Stimulated activated CD8-positive, alpha-beta memory T cell treated with anti-CD3 and anti-CD28 coated beads, Interleukin-12 subunit alpha, Interleukin-12 subunit beta, amount 100 ng/mL, for 4 hours (primary cell): ENCODE measurements at places on chromosomes 2 and 18.

DNA sequence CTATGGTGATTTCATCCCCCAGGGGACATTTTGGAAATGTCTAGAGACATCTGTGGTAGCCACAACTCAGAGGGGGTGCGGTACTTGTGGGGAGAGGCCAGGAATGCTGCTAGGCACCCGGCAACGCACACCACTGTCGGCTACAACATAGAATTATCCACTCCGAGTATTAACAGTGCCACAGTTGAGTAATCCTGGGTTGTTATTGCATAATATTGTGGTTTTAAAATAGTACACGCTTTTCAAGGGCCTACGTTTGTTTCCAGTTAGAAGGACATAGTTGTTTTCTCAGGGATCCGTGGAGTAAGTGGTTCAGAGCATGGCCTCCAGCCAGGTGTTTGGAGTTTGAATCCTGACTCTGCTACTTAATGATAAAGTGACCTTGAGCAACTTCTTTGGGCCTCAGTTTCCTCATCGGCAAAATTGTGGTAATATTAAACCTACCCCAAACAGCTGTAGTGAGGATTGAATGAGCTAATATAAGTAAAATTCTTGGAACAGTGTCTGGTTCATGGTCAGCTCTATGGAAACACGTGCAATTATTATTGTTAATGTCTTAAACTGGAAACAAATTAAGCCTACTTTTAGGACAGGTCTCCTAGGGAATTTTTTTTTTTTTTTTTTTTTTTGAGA, 24.5 kb downstream of the CYP27A1 start:
- no peak for DNase-seq

DNA sequence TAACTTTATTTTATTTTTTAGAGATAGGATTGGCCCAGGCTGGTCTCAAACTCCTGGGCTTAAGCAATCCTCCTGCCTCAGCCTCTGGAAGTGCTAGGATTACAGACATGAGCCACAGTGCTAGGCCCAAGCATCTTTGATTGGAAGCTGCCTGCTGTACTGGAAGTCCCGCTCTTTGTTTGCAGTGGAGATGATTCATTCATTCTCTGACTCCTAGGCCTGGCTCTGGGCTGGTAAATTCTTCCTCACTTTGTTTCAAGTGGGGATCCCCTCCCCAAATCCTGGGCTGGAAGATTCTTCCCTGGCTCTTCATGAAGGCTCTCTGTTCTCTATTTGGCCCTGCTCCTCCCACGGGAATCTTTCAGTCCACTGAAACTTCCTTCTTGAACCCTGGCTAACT, 81.9 kb downstream of the NEURL3 start:
- DNase-seq: no peak

- no peak for DNase-seq
These were observed 398.8 kb upstream of the TRIB2 start for GRCh38 chr2:12317814-12318426.

GRCh38 chr2:163028807-163029206, 190.2 kb upstream of the KCNH7 start:
- DNase-seq: no peak

- DNase-seq: no peak
These were observed 55.3 kb upstream of the AFF3 start for GRCh38 chr2:100197631-100198153.

GRCh38 chr2:182821182-182821581, 45.3 kb downstream of the FRZB start:
- DNase-seq: no peak

- DNase-seq: no peak
These were observed 145.7 kb downstream of the CERS6 start for GRCh38 chr2:168601741-168602140.

DNA sequence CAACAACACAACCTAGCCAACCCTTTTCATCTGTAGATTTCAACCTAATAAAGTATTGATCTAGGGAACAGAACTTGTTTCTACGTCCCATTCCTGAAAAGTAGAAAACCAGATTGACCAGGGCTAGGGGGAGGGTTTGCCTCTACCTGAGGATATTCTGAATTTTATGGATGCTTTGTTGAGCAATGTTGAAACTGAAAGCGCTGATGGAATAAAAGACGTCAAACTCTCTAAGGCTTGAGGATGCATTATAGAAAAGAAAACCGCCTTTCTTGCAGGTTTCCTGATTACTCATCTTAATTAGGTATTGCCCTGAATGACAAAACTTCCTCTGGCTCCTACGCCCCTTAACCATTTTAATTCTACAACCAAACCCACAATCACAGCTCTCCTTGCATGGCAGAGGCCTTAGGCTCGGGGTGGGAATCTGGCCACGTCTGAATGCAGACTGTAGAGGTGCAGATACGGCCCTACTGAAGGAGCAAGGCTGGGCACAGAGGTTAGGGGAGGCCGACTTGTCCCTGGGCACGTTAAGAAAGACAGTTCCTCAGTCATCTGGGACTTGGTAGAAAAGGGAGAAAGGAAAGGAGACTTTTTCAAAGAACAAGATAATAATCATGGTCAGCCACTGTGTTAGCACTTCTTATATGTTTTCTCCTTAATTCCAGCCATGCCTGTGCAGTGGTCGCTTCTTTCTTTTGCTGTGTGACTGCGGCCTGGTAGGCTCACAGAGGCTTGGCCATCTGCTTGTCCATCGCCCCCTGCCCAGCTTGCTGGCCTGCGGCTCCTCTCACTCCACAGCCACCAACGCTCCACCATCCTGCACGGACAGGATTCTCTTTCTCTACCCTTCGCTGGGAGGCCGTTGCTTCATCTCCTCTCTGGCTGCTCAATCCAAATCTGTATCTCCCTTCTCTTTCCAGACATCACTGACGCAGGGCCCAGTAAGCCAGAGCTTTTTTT, 209.5 kb downstream of the VAPA start:
- no peak for DNase-seq

GRCh38 chr2:219169930-219170654, at the start of gene SLC23A3:
Gene SLC23A3 (minus strand): TSS chr2:219170029. CDS start chr2:219169984, 45 bp downstream.
- DNase-seq: no peak

DNA sequence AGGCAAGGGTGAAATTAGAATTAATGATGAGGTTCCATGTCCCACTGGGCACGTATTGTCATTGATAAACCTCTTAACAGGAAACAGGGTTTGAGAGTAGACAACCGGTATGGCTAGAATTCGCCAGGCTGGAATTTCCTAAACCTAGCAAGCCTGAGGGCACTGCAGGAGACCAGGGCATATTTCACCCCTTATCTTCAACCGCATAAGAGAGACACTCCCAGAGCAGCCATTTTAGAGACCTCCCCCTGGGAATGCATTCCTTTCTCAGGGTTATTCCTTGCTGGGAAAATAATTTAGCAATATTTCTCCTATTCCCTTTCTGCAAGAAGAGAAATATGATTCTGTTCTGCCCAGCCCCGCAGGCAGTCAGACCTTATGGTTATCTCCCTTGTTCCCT, 334.6 kb upstream of the LYPD1 start:
- no peak for DNase-seq

DNA sequence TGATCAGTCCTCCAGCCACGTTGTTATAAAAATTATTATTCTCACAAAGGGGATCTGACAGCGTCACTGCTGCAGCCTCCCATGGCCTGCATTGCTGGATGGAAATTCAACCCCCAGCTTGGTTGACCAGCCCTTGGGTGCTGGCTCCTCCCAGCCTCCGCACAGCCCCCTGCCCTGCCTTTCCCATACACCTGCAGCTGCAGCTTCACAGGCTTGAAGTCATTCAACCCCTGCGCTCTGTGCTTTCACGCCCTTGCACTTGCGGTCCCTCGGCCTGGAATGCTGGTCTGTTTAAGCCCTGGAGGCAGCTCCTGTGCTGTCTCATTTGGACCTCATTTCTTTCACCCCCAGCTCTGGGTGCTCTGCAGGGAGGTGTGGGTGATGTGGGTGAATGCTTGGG, 860 bp upstream of the CD8A start:
- no peak for DNase-seq

- no peak for DNase-seq
These were observed 29.4 kb downstream of the PSTPIP2 start for GRCh38 chr18:46042571-46043123.
